ENCODE measurements at places on chromosomes 3 and 15. TPM values are rescaled to one million over a fixed set of nuclear protein-coding genes. Genes with fewer than 3 reads are reported as not detected.

The TMIE gene
- 0.90 TPM for total RNA-seq

The TNK2 gene
- total RNA-seq: 33.9 TPM

The QRICH1 gene
- total RNA-seq: 123 TPM

The ALDH1A2 gene
- total RNA-seq: 0.31 TPM

DNA sequence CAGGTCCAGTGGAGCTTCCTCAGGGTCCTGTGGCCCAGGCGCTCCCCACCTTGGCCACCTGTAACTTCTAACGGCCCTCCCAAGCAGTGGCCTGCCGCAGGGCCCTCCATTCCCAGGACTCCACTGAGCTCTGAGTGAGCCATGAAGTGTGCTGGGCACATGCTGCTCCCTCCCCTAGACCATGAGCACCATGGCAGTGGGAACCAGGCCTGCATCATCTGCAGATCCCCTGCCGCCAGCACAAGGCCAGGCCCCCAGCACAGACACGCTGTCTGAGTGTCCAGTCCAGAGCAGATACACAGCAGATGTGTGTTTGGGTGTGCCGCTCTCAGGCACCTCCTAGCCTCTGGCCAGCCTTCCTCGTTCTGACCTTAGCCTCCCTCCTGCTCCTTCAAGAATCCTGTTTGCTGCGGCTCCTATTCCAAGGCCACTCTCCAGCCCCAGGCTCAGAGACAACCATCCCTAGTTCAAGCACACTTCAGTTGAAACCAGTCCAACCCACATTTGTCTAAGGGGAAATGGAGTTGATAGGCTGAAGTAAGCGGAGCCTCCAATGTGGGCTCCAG lies 7.0 kb upstream of the KLF15 start:
- H3K27ac ChIP-seq: no peak overlapping the region
- H3K27me3 ChIP-seq: peaks cover 7% of the 10 kb centered on the region
- H3K36me3 ChIP-seq: no peaks in the 10 kb centered on the region

GRCh38 chr3:183261151-183261724 lies 8.2 kb downstream of the B3GNT5 start:
- no peaks in the 10 kb centered on the region for H3K27me3 ChIP-seq
- peaks cover 16% of the 10 kb centered on the region for H3K4me1 ChIP-seq
- H3K36me3 ChIP-seq: 0 out of 2 replicates have a peak, but pooled peaks cover 5% of the 10 kb centered on the region
- H3K27ac ChIP-seq: no peak overlapping the region
- DNase-seq: no peak

DNA sequence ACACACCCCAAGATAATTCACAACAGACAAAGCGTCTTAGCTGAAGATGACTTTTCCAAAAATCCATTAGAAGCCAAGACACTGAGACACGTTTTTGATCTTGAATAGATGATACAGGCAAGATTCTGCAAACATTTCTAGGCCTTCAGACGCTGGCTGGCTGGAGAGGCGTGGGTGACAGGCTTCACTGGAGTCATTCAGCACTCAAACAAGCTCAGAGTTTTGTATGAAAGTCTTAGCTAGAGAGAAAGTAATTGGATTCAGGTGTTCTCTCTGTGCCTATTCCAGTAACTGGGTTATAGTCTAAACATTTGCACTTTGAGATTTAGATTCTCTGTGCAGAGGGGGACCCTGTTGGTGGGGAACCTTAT lies 147.7 kb upstream of the BHLHE40 start:
- H3K4me3 ChIP-seq: no peak overlapping the region
- H3K4me1 ChIP-seq: no peaks in the 10 kb centered on the region
- H3K27me3 ChIP-seq: no peaks in the 10 kb centered on the region
- H3K27ac ChIP-seq: no peak overlapping the region
- DNase-seq: no peak

DNA sequence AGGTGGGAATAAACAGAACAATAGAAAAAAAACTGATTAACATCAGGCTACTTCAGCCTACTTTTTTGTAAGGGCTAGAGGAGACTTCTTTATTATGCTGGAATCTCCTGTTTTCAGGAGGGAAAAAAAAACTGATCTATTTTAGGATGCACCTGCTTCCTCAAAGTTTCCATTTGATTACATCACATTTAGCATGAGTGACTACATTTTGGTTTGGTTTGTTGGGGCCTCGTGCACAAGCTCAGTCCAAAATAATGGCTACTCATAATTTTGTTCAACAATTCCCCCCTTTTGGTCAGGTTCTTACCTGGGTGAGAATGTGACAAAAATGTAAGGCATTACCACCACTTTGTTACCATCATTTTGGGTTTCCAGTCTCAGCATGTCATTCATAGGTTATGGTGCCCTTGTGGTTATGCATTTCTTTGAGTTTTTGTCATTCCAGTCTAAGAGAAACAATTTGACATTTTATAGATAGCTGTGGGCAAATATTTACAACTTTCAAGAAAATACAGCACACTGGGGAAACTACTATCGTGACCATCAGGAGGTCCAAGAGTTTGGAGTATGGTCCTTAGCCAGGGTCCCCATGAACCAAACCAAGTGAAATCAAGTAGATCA lies 93.6 kb upstream of the ATP11B start:
- no peaks in the 10 kb centered on the region for H3K27me3 ChIP-seq
- no peaks in the 10 kb centered on the region for H3K4me1 ChIP-seq
- no peak overlapping the region for H3K4me3 ChIP-seq
- H3K27ac ChIP-seq: no peak overlapping the region
- H3K36me3 ChIP-seq: no peaks in the 10 kb centered on the region
- DNase-seq: no peak

- no peaks in the 10 kb centered on the region for H3K36me3 ChIP-seq
- H3K27me3 ChIP-seq: no peaks in the 10 kb centered on the region
- no peak overlapping the region for H3K4me3 ChIP-seq
- no peak for DNase-seq
- H3K4me1 ChIP-seq: no peaks in the 10 kb centered on the region
Measured at GRCh38 chr15:29470794-29471193, 201.2 kb upstream of the NSMCE3 start.

GRCh38 chr15:99125061-99125891 lies 20.4 kb downstream of the SYNM start:
- no peaks in the 10 kb centered on the region for H3K36me3 ChIP-seq
- no peaks in the 10 kb centered on the region for H3K4me1 ChIP-seq
- H3K27me3 ChIP-seq: no peaks in the 10 kb centered on the region
- H3K4me3 ChIP-seq: no peak overlapping the region

DNA sequence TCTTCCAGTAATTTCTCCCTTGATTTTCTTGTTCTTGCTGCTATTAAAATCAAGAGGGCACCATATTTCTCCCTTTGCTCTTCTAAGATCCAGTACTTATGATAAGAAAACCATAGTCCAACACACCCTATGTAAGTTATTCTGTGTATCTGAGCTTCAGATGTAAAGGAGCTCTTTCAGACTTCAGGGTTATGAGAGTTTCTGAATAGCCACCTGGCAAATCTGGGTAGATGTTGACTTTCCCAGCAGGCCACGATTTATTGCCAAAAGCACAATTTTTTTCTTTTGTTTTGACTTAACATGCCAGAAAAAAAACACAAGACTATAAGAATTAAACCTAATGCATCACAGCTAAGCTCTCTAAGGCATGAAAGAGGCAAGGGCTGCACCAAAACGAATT lies 1045.0 kb downstream of the FHIT start:
- no peaks in the 10 kb centered on the region for H3K36me3 ChIP-seq
- no peak for DNase-seq
- H3K4me1 ChIP-seq: no peaks in the 10 kb centered on the region
- no peak overlapping the region for H3K4me3 ChIP-seq
- H3K27ac ChIP-seq: no peak overlapping the region
- H3K27me3 ChIP-seq: no peaks in the 10 kb centered on the region

DNA sequence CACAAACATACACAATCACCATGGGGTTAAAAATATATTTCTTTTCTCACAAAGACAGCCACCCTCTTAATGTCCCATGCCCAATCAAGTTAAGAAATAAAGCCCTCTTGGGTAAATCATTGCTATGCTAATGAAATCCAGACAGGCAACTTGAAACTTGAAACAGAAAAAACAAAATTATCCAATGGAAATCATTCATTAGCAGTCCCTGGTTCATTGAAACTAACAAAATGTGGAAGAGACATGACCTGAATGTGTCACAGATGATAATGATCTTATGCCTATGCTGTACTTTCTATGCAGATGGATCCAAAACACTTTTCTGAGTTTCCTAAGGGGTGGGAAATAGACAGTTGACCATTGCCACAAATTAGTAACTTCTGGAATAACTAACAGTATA lies 983.7 kb downstream of the MCTP2 start:
- H3K4me1 ChIP-seq: no peaks in the 10 kb centered on the region
- no peaks in the 10 kb centered on the region for H3K27me3 ChIP-seq
- no peak for DNase-seq
- H3K4me3 ChIP-seq: no peak overlapping the region
- H3K27ac ChIP-seq: no peak overlapping the region
- no peaks in the 10 kb centered on the region for H3K36me3 ChIP-seq

DNA sequence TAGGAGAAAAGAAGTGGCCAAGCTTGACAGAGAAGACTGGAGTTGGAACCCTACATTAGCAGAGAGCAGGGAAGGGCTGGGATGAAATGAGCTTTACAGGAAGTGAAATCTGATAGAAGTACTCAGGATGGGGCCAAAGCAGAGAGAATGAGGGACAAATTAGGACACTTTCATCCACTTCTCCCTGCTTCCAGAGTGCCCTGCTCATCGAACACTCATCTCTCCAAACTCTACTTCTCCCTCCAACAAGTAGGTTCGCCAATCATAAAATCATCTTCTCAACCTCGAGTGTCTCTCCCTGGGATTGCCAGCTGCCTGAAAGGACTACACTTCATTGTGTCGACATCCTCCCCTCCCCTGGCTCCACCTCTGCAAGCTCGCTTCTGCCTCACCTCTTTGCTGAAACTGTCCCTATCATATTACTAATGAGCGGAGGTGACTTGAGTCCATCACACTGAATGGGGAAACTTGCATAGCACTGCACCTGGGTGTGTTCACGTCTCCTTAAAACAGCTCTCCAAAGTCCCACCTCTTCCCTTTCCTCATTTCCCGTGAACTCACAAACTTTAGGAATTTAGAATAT lies 365.8 kb downstream of the FOXP1 start:
- H3K27ac ChIP-seq: no peak overlapping the region
- peaks cover 16% of the 10 kb centered on the region for H3K4me1 ChIP-seq
- no peak overlapping the region for H3K4me3 ChIP-seq
- no peaks in the 10 kb centered on the region for H3K27me3 ChIP-seq
- no peaks in the 10 kb centered on the region for H3K36me3 ChIP-seq
- no peak for DNase-seq

DNA sequence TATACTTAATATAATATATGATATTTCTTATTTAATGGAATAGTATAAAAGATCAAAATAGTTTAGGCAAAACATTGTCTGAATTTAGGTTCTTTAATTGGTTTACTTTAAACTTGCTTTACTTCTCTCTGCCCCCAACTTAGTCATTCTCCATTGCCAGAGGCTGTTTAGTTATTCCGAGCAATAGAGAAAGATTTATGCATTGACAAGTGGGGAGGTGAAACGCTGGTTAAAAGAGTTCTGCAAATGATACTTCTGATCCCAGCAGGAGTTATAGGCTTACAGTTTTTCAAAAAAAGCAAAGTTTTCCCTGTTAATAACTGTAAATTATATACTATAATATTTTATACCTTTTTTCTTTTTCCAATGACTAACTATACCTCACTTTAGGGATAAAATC lies 145.4 kb downstream of the EPHA3 start:
- H3K27me3 ChIP-seq: no peaks in the 10 kb centered on the region
- DNase-seq: no peak
- no peak overlapping the region for H3K27ac ChIP-seq
- no peaks in the 10 kb centered on the region for H3K36me3 ChIP-seq

- no peak overlapping the region for H3K27ac ChIP-seq
- no peaks in the 10 kb centered on the region for H3K36me3 ChIP-seq
- no peak overlapping the region for H3K4me3 ChIP-seq
Measured at GRCh38 chr3:193174140-193174539, 66.9 kb upstream of the PLAAT1 start.

- peaks cover 9% of the 10 kb centered on the region for H3K36me3 ChIP-seq
- DNase-seq: no peak
- H3K27ac ChIP-seq: no peak overlapping the region
- H3K4me1 ChIP-seq: no peaks in the 10 kb centered on the region
- H3K4me3 ChIP-seq: no peak overlapping the region
- no peaks in the 10 kb centered on the region for H3K27me3 ChIP-seq
Measured at GRCh38 chr3:112557976-112558375, 3.8 kb downstream of the ATG3 start.

GRCh38 chr15:27175472-27176153 lies 204.6 kb downstream of the GABRG3 start:
- peaks cover 18% of the 10 kb centered on the region for H3K4me1 ChIP-seq
- no peak overlapping the region for H3K27ac ChIP-seq
- no peaks in the 10 kb centered on the region for H3K36me3 ChIP-seq
- H3K27me3 ChIP-seq: no peaks in the 10 kb centered on the region
- no peak for DNase-seq

DNA sequence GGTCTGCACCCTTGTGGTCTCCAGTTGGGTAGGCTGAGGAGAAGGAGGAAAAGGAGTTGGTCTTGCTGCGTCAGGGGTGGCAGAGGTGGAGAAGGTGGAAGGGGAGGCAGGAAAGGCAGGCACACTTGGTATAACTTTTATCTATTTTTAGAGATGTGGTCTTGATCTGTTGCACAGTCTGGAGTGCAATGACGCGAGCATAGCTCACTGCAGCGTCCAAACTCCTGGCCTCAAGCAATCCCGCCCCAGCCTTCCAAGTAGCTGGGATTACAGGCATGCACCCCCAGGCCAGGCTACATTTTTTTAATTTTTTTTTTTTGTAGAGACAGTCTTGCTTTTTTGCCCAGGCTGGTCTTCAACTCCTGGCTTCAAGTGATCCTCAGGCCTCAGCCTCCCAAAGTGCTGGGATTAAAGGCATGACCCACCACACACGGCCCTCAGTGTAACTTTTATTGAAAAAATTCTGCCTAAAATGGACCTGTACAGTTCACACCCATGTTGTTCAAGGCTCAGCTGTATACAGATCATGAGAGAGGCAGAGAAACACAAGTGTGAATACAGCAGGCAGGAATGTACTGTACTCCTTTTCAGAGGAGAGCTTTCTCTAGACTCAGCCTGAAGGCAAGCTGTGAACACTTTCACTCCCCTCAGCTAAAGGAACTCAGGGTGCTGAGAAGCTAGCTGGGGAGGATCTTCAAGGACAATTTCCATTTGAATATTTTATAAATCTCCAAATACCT lies 2.1 kb upstream of the RHOV start:
- no peaks in the 10 kb centered on the region for H3K36me3 ChIP-seq
- no peak for DNase-seq
- H3K4me1 ChIP-seq: peaks cover 8% of the 10 kb centered on the region
- no peak overlapping the region for H3K27ac ChIP-seq

GRCh38 chr3:172014145-172014544 lies 25.2 kb upstream of the FNDC3B start:
- H3K27ac ChIP-seq: no peak overlapping the region
- DNase-seq: no peak
- no peaks in the 10 kb centered on the region for H3K27me3 ChIP-seq
- no peak overlapping the region for H3K4me3 ChIP-seq
- no peaks in the 10 kb centered on the region for H3K36me3 ChIP-seq

GRCh38 chr3:11386465-11387113 lies 114.4 kb downstream of the ATG7 start:
- H3K36me3 ChIP-seq: no peaks in the 10 kb centered on the region
- no peaks in the 10 kb centered on the region for H3K4me1 ChIP-seq
- H3K4me3 ChIP-seq: no peak overlapping the region
- no peak overlapping the region for H3K27ac ChIP-seq
- H3K27me3 ChIP-seq: no peaks in the 10 kb centered on the region
